ENCODE measurements at places on chromosomes 2 and 18.

DNA sequence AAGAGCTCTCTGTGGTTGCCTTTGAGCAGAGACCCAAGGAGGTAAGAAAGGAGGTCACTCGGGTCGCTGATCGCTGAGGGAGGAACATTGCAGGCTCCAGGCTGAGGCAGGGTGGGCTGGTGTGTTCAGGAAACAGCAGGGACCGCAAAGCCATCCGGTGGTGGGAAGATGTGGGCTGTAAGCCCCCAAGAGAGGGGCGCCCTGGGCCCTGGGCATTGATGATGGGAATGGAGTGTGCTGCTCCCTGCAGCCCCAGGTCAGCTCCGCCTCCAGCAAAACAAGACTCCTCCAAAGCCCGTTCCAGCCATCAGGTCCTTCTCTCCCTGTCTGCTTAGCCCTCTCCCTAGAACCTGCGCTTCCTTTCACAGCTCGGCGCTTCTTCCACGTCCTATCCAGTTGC lies 229.7 kb downstream of the KLHL29 start:
- no peak for DNase-seq

GRCh38 chr2:140117386-140117785 lies 1337.2 kb upstream of the NXPH2 start:
- no peak for DNase-seq

- DNase-seq: no peak
Measured at GRCh38 chr2:15634846-15635490, 43.3 kb downstream of the DDX1 start.

DNA sequence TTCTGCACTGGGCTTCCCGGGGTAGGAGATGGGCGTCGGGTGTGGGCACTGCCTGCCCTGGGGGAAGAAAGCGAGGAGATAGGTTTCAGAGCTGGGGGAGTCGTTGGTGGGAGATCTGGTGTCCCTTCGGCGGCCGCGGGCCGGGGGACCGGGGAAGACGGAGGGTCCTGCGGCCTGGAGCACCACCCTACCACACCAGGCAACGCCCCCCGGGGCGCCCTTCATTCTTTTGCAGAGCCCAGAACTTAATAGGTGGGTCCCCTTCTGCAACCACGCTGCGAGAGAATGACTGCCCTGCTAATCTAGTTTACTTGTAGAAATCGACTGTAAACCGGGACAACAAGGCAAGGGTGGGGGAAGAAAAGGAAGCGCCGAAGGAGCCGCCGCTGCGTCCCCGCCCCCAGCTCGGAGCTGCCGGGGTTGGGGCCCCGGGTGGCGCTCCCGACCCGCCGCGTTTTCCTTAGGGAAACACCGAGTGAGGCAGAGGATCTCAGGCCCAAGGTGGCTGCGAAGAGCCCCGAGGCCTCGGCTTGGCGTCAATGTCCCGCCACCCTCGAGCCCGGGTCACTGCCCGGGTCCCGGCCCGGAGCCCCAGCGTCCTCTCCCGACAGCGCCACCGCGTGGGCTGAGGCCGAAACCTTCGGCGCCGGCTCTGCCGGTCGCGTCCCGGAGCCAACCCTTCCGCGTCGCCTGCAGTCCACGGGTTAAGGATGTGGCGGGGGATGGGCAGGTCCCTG lies 5.4 kb upstream of the SATB2 start:
- DNase-seq: peak; percentile 65

- peak; percentile 66 for DNase-seq
Measured at GRCh38 chr2:64988420-64989125, 626 bp upstream of the SLC1A4 start.

GRCh38 chr2:191747170-191747530 lies 69.2 kb downstream of the NABP1 start:
- no peak for DNase-seq

DNA sequence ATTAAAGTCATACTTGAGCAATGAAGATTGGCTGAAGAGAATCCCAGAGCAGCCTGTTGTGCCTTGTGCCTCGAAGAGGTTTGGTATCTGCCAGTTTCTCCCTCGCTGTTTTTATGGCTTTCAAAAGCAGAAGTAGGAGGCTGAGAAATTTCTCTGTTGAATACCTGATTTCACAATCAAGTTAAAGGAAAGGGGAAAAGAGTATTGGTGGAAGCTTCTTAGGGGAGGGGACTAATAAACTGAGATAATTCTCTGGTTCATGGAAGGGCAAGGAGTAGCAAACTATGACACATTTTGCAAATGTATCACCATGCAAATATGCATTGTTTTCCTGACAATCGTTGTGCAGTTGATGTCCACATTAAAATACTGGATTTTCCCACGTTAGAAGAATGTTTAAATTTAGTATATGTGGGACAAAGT lies at the start of gene IL1B:
TSS of gene IL1B (minus strand) at position 85 of the 423 bp plus-strand sequence. CDS start 550 bp downstream, outside the sequence.
- DNase-seq: no peak

- no peak for DNase-seq
Measured at GRCh38 chr2:74877781-74878433, 44.0 kb downstream of the HK2 start.

DNA sequence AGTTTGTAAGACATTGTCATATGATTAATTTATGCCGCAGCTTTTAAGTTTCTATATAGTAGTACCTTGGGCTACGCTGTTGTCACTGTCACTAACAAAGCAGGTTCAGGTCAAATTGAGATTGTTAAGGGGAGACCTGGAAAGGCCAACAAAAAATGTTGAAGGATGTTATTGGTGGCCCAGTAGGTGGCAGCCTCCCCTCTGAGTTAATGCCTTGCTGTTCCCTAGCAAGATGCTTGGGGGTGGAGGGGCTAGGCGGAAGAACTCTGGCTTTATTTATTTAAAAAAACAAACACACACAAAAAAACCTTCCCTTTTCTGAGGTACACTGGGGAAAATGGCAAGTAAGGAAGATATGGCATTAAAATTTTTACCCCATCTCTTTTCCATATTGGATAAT lies 128.3 kb upstream of the ATP5MC3 start:
- DNase-seq: peak; percentile 22

DNA sequence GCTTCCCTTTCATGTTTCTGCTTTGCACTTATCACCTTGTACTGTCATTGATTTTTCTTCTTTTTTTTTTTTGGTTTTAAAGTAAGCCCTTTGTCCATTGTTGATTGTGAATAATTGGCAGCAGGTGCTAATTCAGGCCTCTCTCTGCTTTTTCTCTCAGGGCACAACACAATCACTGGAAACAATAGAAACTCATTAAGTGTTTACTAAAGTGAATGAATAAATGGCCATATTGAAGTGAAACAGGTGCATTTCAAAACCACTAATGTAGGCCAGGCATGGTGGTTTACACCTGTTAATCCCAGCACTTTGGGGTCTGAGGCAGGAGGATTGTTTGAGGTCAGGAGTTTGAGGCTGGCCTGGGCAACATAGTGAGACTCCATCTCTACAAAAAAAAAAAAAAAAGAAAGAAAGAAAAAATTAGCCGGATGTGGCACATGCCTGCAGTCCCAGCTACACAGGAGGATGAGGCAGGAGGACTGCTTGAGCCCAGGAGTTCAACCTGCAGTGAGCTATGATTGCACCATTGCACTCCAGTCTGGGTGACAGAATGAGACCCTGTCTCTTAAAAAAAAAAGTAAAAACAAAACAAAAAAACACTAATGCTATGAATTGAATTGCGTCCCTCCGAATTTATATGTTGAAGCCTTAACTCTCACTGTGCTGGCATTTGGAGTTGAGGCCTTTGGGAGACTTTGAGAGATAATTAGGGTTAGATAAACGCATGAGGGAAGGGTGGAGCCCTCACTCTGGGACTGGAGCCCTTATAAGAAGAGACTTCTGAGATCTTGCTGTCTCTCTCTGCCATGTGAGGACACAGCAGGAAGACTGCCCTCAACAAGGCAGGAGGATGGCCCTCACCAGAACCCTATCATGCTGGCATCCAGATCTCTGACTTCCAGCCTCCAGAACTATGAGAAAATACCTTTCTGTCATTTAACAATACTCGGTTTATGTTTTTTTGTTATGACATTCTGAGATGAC lies 19.9 kb downstream of the SLC38A11 start:
- DNase-seq: no peak

DNA sequence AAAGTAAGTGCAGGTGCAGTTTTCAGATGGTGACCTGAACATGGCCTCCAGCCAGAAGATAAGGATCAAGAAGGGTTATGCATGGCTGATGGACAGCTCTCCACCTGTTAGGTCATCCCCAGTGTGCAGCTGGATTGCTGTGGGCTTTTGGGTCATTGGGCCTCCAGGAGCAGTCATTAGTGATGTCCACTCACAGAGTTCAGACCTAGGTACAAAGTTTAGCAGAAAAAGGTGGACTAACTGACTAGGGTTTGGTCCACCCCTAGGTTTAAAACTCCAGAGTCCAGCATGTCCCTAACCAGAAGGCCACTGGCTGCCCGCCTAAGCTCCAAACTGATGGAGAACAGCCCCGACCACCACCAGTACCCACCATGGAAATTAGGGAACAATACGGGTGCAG lies 18.3 kb upstream of the SULT1C2 start:
- DNase-seq: no peak

Measured in OCI-LY7 (cell line).